Transverse colon (tissue), 4 donors: ENCODE measurements at places on chromosomes 4 and X.
A peak's percentile ranks its signal among the peaks of the same experiment; 100 is the strongest.

GRCh38 chrX:18537524-18537923 lies 112.1 kb downstream of the CDKL5 start:
- no peak for DNase-seq

DNA sequence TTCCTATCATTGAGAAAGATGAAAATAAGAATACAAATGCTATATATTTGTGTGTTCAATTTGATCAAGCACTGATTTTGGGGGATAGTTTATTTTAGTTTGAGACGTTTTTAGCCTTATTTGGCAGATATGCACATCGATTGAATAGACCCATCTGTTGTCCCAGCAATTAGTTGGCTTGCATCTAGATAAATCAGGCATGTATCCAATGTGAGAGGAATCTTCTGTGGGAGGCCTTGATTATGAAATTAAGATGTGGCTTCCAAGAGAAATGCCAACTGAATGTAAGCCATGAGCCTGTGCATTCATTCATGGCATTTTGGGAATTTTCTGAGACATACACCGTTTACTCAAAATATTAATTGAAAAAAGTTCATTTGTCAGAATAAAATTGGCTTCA lies 623.1 kb downstream of the TECRL start:
- no peak for DNase-seq

DNA sequence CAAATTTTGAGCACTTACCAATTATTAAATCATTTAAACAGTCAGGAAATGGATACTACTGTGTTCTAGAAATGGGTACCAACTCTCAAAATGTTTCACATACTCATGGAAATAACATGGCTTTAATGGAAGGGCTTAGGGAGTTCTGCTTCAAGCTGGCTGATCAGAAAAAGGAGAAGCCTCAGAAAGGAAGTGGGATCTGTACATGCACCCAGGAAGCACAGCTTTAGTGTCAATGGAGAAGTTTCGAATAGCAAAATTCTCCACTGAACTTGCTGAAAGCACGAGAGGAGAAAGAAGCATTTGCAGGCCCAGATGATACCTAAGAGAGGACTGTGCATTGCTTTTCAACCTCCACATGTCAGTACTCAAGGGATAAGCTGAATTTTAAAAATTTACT lies 11.1 kb upstream of the HS3ST1 start:
- DNase-seq, result no peak

- DNase-seq, result no peak
Observed at GRCh38 chrX:3263681-3264126, 82.7 kb downstream of the MXRA5 start.

- DNase-seq, result no peak
Observed at GRCh38 chrX:84044051-84044450, 143.9 kb downstream of the RPS6KA6 start.

- DNase-seq, result no peak
Observed at GRCh38 chr4:88791274-88791673, 93.6 kb upstream of the NAP1L5 start.

- no peak for DNase-seq
Observed at GRCh38 chrX:113675278-113675677, 834.6 kb upstream of the AMOT start.

- DNase-seq, result peak; percentile 52
Observed at GRCh38 chr4:174521800-174522182, 497 bp downstream of the HPGD start.

- no peak for DNase-seq
Observed at GRCh38 chr4:85522277-85522676, 47.3 kb downstream of the ARHGAP24 start.

- no peak for DNase-seq
Observed at GRCh38 chr4:183543435-183543834, 38.6 kb downstream of the ING2 start.

- DNase-seq, result no peak
Observed at GRCh38 chr4:139525414-139525813, 30.6 kb downstream of the SETD7 start.

DNA sequence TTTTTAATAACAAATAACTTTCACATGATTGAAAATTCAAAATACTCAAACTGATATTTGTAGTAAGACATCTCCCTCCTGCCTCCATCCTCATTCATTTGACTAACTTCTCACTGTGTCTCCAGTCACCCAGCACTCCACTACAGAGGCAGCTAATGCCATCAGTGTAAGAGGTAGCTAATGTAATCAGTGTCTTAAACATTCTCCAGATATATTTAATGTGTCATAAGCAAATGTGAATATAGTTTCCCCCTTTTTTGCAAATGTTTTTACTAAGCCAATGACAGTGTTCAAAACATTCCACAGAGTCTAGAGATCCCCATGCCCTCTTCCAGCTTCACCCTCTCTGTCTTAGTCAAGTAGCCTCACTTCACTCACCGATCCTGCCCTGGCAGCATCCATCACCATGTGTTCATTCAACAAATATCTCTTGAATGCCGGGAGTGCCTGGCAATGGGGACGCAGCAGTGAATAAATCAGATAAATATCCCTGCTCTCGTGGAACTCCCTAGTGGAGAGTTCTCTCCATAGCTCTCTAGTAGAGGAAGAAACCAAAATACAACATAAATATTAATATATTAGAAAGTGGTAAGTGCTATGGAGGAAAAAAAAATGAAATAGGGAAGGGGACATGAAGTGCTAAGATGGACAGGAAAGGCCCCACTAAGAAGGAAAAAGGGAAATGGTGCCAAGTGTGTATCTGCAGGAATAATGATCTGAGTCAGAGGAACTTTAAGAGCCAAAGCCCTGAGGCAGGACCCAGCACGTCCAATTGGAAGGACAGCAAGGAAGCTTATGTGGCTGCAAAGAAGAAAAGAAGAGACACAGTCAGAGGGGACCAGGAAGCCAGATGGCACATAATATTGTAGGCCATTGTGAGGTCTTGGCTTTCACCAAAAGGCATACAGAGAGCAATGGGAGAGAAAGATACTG lies 18.7 kb downstream of the SCFD2 start:
- DNase-seq, result no peak
